ENCODE measurements at places on chromosomes 1 and 21.
A peak's percentile ranks its signal among the peaks of the same experiment; 100 is the strongest.

GRCh38 chr1:245493029-245493428 lies 338.2 kb downstream of the KIF26B start:
- peak; percentile 75 for DNase-seq

GRCh38 chr1:201850053-201850397 lies 21.1 kb downstream of the IPO9 start:
- no peak for DNase-seq

GRCh38 chr1:33321178-33321577 lies 280 bp upstream of the A3GALT2 start:
- DNase-seq: no peak

GRCh38 chr1:48341221-48341620 lies 118.7 kb downstream of the SLC5A9 start:
- DNase-seq: no peak

DNA sequence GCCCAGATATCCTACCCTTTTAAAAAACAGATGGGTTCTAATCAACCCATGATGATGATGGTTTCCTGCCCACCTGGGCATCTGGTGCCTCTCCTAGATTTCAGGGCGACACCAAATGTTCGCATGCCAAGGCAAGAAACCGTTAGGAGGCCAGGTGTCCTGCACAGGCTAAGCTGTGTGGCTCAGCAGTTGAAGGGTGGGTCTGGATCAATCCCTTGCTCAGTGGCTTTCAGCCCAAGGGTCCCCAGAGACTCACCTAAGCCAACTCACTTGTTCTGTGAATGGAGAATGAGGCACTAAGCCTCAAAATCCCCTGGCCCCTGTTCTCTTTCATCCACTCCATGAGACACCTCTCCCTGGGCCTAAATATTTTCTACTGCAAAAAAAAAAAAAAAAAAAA lies 169.1 kb upstream of the EDN2 start:
- DNase-seq: no peak

- no peak for DNase-seq
Observed at GRCh38 chr1:27713139-27713725, 12.5 kb upstream of the FAM76A start.

- no peak for DNase-seq
Observed at GRCh38 chr1:218369688-218370511, 24.8 kb downstream of the TGFB2 start.

DNA sequence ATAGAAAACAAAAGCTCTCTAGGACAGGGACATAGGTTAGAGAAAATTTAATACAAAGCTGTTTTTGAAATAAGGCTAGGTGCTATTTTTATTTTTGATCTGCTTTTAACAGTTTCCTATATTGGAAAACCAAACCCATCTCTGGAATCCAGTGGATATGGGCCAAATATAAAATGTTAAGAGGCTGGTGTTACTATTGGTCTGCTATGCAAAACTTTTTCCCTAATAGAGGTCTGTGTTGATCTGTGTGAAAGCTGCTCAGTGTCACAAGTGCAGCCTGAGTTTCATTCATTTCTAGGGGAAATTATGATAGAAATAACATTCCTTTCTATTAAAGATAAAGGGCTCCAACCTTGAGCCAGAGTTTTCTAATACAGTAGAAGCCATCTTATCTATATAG lies 116.4 kb downstream of the OLFML2B start:
- no peak for DNase-seq

DNA sequence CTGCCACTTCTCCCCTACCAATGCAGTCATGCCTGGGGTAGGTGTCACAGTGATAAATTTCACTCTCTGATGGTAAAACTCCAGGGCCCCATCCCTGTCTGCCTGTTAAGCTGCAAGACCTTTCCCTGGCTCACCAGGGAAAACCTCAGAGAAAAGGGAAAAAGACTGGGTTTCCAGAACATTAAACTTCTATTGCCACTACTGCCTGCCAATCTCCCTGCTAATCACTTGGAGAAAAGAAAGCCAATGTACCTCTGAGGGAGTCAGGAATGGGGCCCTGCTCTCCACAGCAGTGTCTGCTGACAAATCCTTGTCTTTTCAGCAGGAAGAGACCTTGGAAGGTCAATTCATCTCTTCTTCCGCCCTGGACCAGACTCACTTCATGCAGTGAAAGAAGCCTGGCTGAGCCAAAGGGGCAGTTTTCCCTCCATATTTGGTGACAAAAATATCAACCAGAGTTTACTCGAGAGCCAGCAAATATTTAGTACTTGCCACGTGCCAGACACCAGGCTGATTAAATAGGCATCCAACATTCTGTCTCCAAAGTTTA lies 49.1 kb upstream of the CTTNBP2NL start:
- no peak for DNase-seq

DNA sequence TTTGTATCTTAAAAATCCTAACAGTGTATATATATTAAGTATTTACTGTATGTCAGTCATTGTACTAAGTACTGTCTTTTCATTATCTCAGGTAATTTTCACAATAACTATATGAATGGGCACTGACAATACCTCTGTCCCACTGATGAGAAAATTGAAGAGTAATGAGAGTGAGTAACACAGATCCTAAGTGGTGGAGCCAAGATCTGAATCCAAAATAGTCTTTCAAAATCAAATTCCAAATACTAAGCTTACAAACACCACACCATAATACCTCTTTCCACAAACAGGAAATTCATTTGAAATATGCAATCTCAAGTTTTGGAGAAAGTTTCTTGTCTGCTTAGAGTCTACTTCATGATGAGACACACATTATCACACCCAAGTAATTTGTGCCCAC lies 105.9 kb upstream of the EDEM3 start:
- no peak for DNase-seq

DNA sequence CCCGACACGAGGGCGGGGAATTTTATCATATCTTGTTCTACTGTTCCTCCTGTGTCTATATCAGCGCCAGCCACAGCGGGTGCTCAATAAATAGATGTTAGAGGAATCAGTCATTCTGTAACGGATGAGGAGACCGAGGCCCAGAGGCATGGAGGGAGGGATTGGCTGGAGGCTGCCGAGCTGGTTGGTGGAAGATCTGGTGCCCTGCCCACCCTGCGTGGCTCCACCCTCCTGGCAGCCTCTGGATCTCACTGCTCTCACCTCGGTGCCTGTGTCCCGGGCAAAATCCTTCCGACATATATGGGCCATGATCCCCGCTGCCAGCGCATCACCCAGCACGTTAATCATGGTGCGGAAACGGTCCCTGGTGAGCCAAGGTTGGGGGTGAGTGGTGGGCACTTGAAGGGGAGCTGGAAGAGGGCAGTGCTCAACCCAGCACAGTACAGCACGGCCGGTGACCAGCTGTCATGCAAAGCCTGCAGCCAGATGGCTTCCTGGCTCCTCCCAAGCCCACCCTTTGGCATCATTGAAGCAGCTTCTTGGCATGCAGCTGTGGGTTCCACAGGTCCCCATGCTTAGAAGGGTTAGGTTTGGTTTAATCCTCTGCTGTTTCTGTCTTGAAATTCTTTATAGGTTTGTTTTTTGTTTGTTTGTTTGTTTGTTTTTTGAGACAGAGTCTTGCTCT lies 26.7 kb downstream of the PODN start:
- DNase-seq: no peak

DNA sequence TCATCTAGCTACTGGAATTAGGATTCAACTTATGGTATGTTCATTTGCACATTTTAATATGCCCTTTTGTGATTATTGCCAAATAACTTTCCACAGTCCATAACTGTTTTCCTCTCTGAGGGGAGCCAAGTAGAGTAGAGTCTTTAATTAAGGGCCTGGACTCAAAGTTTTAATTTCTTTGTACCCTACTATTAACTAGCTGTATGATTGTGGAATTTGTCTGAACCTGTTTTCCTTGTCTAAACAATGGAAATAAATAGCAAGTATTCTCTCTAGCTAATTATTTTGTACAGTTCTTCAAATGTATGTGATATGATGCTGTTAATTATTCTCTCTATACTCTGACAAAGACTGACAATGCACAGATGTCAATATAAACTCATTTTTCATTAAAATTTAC lies 24.0 kb upstream of the SLC30A10 start:
- no peak for DNase-seq

DNA sequence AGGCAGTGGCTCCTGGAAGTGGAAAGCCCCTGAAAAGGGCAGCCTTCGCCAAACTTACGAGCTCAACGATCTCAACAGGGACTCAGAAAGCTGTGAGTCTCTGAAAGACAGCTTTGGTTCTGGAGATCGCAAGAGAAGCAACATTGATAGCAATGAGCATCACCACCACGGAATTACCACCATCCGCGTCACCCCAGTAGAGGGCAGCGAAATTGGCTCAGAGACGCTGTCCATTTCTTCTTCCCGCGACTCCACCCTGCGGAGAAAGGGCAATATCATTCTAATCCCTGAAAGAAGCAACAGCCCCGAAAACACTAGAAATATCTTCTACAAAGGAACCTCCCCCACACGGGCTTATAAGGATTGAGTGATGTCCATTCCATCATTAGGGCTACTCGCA lies 42.4 kb downstream of the PLPPR4 start:
- DNase-seq: no peak

GRCh38 chr1:190119683-190120082 lies 358.0 kb downstream of the BRINP3 start:
- DNase-seq: peak; percentile 15

GRCh38 chr1:206556750-206557635 lies 49.7 kb downstream of the RASSF5 start:
- DNase-seq: peak; percentile 70

GRCh38 chr1:154635171-154635570 lies 27.2 kb upstream of the ADAR start:
- no peak for DNase-seq

DNA sequence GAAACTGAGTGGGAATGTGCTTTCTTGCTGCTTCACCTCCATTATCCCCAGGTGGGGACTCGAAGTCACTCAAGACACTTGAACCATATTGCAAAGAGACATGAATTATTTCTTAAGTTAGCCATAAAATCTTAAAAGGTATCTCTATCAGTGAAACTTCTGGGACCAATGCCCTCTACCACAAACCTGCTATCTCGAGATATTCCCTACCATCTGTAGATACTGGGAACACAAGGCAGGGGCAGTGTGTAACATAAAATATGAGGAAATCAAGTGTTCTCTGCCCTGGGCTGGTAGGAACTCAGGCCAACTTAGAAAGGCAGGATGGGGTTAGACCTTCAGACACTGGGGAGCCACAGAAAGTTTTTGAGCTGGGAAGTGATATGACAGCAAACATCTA lies 1.3 kb upstream of the CD58 start:
- DNase-seq: no peak

GRCh38 chr1:155680531-155680930 lies 8.0 kb downstream of the YY1AP1 start:
- DNase-seq: no peak

- no peak for DNase-seq
Observed at GRCh38 chr1:82258887-82259286, 458.2 kb downstream of the ADGRL2 start.

DNA sequence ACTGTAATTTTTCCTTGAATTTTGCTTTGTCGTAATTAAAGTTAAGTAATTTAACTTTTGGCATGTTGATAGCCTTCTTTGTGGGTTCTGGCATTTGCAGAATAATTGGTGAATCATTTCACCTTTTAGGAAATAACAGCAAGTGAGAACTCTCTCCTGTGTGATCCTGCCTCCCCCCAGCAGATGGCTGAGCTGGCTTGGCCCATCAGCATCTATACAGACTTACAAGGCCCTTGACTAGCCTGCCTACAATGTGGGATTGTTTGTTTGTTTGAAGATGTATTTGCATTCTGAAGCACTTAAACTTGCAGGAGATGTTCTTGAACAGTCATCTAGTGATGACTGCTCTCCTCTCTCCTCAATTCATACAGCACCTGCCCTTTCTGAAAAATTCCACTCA lies 55.9 kb downstream of the MACO1 start:
- no peak for DNase-seq

GRCh38 chr1:38246955-38247952 lies 200.7 kb upstream of the POU3F1 start:
- DNase-seq: no peak

DNA sequence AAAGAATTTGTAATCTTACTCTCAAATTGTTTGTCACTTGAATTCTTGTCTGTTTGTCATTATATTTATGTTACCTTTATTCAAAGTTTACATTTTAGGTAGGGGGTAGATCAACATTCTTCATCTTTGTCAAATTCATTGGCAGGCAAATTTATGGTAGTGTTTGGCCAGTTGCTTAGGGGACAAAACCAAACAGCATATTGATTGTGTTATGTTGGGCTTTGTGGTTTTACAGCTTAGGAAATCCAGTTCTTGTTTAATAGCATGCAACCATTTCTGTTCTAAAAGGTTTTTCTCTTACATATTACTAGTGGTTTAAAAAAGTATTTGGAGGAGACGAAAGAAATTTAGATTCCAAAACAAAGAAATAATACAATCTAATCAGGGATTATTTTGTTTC lies 91.4 kb downstream of the HMCN1 start:
- no peak for DNase-seq

DNA sequence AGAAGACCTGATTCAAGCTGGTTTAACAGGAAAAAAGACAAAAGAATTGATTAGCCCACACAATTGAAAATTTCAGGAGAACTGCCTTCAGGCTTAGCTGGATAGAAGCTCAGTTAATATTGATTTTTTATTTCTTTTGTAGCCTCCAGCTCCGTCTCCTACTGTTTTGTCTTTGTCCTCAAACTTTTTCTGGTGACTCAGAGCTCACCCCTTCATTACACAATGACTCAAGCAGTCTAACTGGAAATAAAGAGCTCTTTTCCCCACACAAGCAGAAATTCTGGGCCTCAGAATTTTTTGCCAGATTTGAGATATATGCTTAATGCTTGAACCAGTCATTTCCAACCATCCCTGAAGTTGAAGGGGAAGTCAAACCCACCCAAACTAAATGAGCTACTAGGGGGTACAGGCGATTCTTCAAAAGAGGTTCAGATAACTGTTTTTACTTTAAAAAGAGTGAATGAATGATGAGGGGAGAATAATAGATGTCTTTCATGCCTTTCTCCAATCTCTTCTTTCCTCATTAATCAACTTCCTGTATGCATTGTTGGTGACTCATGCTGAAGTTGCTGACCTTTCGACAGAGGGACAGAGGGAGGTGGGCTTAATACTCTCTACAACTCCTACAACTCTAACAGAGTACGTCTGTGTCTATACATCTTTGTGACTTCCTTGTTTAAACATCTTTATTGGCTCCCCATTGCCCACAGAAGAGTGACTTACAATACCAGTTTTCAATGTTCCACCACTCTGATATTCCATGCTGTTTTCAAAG lies 6.2 kb upstream of the ACP6 start:
- DNase-seq: no peak

GRCh38 chr1:234040446-234041317 lies 136.2 kb downstream of the SLC35F3 start:
- DNase-seq: no peak

GRCh38 chr1:37477198-37477931 lies 3.0 kb downstream of the ZC3H12A start:
- no peak for DNase-seq

- peak; percentile 30 for DNase-seq
Observed at GRCh38 chr1:32761253-32761877, 55.8 kb downstream of the YARS1 start.

DNA sequence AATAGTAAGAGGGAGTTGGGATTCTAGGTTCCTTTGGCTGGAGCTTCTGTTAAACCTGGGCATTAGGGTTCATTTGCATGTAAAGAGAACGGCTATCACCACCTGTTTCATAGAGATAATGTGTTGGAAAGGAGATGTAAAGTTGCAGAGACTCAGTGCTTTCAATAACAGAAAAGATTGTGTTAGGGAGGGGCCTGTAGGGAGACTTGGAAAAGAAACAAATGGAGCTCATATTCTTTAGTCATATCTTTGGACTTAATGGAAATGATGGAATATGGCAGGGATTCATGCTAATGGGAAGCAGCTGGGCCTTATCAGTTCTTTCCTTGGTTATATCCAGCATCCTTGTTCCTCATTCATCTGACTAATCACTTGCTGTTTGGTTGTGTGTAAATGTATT lies 144.9 kb downstream of the CD247 start:
- peak; percentile 46 for DNase-seq

GRCh38 chr1:207495801-207496792 lies at the start of gene CR1:
Gene CR1, plus strand, starts transcription at chr1:207496157. Its CDS starts 111 bp downstream, at chr1:207496268.
- peak; percentile 6 for DNase-seq

Data from BE2C (cell line).